ENCODE measurements at places on chromosomes 6 and 20.

- no peak for DNase-seq
Observed at GRCh38 chr6:110399219-110400071, 15.9 kb downstream of the DDO start.

DNA sequence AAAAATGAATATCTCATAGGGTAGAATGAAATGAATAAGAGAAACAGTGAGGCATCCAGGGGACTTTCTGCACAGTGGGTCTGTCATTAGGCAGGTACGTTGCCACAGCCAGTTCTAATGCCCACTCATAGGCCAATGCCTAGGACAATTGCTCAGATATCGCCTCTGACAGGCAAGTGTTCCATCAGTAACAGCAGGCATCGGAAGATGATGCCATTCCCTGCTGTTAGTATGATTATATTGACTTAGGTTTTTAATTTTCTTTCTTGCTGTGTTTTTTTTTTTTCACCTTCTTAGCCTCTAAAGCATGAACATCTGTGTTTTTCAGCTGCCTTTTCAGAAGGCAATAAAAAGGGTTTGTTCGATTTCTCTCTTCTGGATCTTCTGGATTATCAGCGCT is 90.7 kb downstream of the PRL start:
- no peak for DNase-seq

DNA sequence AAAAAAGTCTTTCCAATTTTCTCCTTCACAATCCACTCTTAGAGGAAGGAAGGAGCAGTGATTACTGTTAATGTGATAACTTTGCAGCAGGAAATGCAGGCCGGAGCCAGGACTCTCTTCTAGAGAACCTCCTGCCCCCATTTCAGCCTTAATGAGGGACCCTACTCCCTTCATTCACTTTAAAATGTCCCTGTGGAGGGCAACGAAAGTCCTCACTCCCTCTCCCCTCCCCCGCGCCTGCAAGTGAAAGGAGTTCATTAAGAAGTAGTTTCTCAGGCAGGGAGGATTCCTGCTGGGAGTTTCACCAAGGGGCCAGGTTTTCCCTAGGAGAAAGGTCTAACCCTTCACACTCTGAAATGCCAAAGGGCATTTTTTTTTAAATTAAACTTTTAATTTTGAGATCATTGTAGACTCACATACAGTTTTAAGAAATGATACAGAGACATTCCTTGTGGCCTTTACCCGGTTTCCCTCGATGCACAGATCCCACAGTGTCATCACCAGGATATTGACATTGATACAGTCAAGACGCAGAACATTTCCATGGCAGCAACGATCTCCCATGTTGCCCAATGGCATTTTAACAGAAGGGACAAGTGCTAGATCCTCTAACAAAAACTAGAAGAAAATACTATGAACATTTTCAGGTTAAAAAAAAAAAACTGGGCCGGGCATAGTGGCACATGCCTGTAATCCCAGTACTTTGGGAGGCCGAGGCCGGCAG is 6.8 kb upstream of the COMMD7 start:
- DNase-seq = no peak

DNA sequence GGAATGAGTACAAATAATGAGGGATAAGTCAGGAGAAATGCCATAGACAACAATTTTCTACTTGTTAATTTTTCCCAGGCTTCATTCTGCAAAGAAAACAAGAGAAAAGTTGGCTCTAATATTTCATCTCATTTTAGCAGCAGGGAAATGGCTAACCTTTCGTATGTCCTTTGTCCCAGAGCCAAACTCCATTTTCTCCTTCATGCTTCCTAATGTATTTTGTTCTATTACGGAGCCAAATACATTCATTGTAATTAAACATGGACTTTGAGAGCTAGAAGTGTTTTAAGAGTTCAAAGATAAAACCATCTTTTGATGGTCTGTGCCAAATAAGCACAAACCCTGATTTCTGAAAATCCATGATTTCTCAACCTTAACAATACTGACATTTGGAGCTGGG is 136.9 kb downstream of the PTCHD4 start:
- DNase-seq = no peak

GRCh38 chr6:89145091-89145955 is 532 bp upstream of the PM20D2 start:
- DNase-seq = no peak

- DNase-seq = no peak
Observed at GRCh38 chr6:155351273-155352129, 37.2 kb upstream of the TFB1M start.

DNA sequence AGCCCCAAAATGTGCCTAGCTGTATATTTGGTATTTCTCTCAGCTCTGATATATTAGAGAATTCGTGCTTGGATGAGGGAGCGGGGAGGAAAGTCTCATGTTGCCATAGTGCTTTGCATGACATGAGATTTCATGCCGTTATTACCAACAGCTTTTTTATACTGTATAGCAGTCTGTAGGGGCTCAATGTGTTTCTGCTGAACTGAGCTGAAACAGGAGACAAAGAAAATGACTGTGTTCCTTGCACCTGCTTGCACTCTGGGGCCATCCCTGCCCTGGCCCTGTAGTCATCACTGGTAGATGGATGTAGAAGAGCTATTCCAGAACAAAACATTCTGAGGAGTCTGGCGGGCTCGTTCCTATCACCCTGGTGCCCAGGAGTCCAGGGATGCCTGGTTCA is 128.0 kb upstream of the SASH1 start:
- no peak for DNase-seq

GRCh38 chr20:36319356-36320260 is 13.5 kb downstream of the DLGAP4 start:
- no peak for DNase-seq

DNA sequence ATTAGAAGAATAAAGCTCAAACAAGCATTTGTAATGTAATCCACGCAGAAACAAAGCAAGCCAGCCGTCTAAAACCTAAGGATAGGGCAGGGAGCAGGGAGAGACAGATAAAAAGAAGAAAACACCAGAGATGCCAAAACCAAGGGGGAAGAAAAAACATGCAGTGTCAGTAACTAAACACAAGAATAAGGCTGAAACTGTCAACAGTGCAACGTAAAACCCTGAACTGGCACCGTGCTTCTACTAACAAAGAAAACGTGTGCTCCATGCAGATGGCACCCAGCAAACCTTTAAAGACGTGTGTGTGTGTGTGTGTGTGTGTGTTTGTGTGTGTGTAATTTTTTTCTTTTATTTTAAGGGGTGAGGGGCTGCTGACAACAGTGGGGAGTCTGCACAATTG is 88.4 kb upstream of the TAB2 start:
- no peak for DNase-seq

DNA sequence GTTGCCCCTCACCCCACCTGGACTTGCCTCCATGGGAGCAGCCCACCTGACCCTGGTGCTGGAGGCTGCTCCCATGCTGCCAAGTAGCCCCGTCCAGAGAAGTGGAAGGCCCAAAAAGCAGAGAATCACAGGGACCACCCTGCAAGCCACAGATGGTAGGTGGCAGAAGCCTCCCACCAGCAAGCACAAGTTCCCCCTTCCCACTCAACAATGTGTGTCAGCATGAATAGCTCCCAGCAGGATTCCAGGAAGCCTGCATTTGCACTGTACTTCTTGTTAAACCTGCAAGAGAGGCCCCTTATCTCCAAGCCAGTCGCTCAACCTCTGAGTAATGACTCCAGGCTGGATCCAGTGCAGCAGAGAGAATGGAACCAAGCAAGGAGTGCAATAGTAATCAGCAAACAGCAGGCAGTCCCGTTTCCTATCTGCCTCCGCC is 180.8 kb upstream of the CST7 start:
- no peak for DNase-seq

Data from CMK (cell line).